Pons (tissue), 1 donor: ENCODE measurements at places on chromosomes 4 and X.

DNA sequence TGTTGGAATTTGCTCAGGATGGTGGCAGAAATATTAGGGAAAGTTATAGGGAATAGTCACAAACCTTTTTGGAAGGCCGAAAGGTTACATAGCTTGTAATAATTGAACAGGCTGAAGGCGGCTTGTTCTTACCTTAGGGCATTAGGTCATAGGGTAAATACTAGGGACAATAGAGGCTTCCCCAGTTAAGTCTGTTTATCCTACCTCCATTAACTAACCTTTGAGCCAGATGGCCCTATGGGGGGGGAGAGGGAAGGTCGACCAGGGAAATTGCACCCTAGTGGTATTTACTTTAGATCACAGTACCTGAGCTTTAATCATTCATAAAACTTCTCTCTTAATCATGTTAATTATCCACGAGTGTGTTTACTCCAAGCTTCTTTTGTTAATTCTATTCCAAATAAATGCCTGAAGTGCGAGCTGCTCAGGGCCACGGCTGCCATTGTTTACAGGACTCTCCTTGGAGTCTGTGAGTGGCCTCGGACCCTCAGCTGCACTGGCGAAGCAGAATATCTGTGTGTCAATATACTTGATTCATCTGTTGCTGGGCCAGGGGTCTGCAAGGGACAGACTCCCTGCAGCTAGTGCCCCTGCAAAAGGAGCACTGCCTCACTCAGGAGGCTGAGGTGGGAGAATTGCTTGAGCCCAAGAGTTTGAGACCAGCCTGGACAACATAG lies 22.9 kb downstream of the PAGE2 start:
- no peak for DNase-seq

DNA sequence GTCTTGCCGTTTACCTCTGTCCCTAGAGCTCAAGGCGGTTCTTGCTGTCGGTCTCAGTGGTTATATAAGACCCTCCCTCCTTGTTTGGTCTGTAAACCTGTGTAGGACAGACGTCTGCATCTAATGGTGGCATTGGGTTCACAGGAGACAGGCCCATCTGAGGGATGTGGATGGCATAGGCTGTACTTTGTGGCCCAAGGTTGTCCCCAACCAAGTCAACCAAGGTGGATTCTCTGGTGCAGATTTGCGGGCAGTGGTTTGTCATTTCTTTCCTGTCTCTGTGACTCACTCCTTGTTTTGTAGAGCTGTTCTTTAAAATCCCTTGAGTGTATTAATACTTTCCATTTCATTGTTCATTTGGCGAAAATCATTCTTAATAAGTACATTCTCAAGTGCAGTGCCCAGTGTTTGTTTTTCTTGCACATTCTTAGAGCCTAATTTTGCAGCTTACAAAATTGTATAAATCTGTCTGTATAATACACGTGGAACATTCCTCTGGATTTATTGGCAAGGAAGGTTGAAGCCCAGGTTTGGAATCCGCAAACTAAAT lies 68.0 kb upstream of the TLR2 start:
- DNase-seq: no peak

DNA sequence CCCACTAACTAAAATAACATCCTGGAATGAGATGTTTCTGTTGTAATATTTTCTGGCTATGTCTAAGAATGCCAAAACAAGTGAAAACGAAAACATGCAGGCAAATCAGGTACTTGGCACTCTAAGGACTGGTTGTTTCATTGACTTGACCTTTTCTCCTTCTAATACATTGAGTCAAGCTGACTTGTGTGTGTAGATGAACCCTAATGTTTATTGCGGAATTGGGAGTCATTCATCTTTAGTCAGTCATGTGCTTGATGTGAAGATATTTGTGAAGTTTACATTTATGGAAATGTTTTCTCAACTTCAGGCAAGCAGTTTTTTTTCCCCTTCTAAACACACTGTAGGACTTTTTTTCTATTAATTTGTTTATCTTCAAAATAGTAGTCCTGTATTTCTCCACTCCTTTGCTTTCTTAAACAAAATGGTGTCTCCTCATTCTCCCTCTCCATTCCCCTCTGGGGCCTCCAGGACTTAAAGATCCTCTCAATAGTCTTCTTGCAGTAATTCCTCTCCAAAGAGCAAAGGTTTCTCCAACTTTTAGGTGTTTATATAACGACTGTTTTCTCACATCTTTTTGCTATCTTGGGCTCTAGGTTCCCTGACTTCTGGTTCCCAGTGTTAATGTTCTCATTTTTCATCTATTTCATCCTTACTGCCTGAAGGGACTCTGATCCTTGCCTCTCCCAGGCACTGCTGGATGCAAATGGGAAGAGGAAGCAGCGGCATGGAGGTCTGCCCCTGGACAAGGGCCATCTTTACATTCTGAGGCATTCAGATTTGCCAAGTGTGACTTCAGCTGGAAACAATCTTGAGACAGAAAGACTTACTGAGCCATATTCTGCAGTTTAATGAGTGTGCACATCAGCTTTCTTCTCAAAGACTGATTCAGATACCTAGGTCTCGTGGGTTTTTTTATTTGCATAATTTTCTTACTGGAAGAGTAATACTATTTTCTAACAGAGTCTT lies 166.4 kb downstream of the ARHGAP6 start:
- no peak for DNase-seq

- DNase-seq: no peak
Measured at GRCh38 chr4:12734586-12734985, 749.6 kb downstream of the RAB28 start.

DNA sequence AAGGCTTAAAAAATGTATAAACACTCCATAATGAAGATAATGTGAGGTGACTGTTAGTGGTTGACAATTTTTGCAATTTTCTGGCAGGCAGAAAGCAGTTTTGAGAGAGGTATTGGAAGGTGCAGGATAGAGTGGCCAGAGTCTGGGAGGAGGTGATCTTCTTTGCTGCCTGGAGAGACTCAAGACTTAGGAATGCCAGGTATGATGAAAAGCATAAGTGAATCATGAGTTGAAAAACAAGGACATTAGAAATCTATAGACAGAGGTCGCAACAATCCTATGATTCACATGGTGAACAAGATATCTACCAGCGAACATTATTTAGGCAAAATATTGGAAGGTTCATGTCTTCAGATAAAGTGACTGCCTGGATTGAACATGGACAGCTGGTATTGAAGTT lies 118.5 kb downstream of the CFAP299 start:
- DNase-seq: no peak

DNA sequence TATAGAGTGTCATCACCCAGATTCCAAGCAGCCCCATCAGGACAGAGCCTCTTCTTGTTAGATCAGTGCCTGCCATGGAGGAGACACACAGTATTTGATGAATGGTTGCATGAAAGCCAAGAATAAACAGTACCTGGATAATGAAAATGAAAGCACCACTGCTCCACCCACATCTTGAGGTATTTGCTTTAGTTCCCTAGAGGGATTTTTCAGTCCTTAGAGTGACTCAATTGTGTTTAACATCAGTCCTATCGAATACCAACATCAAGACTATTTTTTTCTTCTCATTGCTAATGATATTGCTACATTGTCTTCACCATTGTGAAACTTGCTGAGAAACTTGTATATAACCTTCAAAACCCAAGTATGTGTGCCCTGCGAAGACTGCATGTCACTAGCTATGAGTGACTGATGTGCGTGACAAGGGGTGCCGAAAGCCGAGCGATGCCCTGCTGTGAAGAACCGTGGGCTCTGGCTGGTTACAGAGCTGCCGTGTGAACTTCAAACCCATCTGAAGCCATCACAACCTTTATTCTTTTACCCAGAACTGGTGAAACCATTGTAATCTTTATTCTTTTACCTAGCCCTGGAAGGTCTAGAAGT lies 211.3 kb upstream of the FAT1 start:
- DNase-seq: no peak

GRCh38 chrX:112877771-112878173 lies 37.1 kb upstream of the AMOT start:
- no peak for DNase-seq
